ENCODE measurements at places on chromosomes 1 and 21.

GRCh38 chr1:211377539-211378450 lies 51.2 kb downstream of the TRAF5 start:
- DNase-seq, result no peak

DNA sequence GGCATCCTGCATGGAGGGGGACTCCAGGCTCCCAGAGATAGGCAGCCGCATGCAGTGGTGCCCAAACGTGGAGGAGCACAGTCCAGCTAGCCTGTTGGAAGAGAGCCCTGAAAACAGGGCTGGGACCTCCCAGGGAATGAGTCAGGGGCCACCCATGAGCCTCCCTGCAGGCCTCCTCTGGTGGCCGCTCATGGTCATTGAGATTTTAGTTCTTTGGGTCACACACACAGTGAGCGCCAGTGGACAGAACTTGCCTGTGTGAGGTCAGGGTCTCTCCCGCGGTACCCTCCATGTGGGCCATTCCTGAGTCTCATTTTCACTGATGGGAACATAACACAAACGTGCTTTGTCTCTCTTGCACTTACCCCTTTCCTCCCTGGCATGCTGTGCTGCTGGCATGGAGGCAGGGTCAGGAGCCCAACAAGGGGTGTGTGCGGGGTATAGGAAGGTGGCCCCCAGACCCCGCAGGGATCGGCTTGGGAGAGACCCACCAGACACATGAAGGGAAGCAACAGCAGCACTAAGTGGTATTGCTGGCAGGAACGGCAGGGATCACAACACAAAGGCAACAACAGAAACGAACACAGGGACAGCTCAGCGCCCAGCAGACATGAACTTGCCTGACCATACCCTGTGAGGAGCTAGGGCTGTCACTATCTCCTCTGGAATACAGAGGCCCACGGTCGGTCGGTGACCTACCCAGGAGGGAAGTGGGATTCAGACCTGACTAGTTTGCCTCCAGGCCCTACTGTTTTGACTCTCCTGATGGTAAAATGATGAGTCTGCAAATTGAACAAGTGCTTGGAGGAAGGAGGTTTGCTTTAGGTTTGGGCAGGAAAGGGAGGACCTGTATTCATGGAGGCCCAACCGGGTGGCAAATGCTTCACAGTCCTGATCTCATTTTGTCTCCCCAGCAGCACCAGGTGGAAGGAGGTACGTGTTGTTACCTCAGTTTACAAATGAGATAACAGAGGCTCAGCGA lies 31.8 kb downstream of the ABCG1 start:
- DNase-seq, result no peak

GRCh38 chr21:14223365-14223764 lies 7.4 kb downstream of the RBM11 start:
- DNase-seq, result no peak

GRCh38 chr1:19390901-19391595 lies 78.9 kb downstream of the SLC66A1 start:
- DNase-seq, result peak; percentile 60

GRCh38 chr1:227314014-227314848 lies 4.1 kb downstream of the CDC42BPA start:
- no peak for DNase-seq

GRCh38 chr1:212256369-212256768 lies 28.8 kb upstream of the PPP2R5A start:
- DNase-seq, result no peak

Measured in stromal cell of bone marrow (primary cell).